ENCODE measurements at places on chromosomes 12 and 14.
A peak's percentile ranks its signal among the peaks of the same experiment; 100 is the strongest.

DNA sequence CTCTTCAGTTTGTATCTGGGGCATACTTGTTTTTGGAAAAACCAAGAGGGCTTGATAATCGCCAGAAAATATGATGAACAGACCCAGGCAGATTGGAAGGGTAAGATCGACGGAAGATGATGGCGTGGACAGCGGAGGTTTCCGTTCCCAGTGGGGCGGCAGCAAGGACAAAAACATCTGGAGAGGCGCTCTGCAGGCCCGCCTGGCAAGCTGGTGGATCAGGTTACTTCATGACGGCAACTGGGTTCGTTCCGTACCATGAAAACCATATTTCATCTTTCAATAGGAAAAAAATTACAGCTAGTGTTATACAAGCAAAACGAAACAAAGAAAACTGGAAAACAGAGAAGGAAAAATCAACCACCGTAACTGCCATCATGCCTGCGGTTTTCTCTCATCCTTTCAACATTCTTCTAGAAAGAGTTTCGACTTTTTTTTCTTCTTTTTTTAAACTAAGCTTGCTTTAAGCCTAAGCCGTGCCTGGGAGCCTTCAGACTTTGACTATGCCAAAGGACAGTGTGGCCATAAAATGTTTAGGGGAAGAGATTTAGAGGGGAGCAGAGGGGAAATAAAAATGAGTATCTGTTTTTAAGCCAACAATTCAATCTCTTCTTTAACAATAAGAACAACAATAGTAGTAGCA lies 210.5 kb downstream of the FOXN3 start:
- DNase-seq: no peak

DNA sequence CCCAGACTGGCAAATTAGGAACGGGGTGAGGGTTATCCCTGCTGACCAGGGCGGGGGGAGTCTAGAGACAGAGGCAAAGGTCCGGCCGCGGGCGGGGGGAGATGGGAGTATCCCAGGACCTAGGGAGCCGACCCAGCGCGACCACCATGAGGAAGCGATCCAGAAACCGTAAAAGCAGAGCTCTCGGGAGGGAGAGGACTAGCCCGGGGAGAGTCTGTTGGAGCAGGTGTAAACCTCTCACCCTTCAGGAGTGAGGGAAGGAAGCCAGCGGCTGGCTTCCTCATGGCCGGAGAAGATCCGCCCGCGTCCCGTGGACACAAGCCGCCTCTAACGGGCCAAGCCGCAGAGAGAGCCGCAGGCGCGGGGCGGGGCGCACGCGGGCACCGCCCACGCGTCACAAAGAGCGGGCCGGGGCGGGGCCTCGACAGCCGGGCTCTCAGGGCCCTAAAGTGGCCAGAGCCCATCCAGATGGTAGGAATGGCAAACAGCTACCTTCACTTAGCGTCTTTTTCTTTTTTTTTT lies at the start of gene ACRBP:
Gene ACRBP, minus strand, starts transcription at position 350 of the 522 bp plus-strand sequence. Its CDS starts 66 bp downstream, at position 284.
- peak; percentile 86 for DNase-seq

DNA sequence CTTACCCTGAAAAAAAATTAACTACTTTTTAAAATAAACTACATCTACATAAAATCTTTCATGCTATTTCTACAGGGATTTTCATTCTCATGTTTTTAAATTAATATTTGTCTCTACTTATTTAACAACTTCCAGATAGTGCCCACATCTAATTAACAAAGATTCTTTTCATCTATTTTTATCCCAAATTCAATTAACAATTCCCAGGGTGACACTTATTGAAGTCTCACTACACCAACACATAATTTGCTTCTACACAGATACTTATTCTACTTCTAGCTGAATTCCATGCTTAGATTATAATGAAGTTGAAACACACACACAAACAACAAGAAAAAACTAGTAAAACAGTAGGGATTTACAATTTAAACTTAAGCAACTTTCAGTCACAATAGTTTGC lies 336.6 kb downstream of the ACSS3 start:
- no peak for DNase-seq

DNA sequence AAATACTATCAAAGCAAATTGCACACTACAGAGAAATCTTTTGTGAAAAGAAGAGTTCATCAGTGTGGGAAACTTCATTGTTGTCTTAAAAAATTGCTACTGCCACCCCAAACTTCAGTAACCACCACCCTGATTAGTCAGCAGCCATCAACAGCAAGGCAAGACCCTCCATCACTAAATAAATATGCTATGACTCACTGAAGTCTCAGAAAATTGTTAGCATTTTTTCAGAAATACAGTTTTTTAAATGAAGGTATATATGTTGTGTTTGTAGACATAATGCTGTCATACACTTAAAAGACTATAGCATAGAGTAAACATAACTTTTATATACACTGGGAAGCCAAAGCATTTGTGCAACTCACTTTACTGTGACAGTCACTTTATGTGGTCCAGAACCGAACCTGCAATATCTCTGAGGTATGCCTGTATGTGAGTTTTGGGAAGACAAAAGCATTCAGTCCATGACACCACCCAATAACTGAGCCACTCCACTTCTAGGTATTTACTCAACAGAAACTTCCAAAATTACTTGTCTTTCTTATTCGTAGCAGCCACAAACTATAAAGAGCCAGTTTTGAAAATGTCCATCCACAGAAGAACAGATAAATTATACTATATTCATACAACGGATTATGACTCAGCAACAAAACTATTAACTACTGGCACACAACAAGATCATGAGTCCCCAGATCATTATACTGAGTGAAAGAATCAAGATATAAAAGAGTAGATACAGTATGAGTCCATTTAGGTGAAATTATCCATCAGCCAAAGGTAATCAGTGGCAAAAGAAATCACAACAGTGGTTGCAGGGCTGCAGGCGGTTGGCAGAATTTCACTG lies 649.6 kb downstream of the BCL11B start:
- no peak for DNase-seq

- DNase-seq: no peak
These were observed 160.4 kb downstream of the NTF3 start for GRCh38 chr12:5592310-5592709.

GRCh38 chr14:34021096-34021495 lies 70.2 kb upstream of the EGLN3 start:
- no peak for DNase-seq

DNA sequence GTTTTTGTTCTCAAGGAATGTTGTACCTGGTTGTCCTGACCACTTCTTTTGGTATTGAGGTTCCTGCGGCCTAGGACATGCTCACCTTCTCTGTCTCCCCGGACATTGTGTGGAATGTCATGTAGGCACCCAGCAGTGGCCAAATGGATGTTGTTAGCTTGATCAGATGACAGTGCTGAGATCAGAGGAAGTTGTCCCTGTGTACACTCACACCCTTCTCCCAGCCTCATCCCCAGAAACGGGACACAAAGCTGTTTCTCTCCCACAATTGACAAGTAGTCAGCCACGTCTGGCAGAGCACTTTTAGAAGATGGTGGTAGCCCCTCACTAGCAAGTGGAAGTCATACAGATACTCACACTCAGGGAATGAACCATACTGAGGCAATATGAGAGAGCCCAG lies 3.0 kb downstream of the PLEKHH1 start:
- no peak for DNase-seq

GRCh38 chr14:58088961-58089360 lies 63.1 kb downstream of the ARMH4 start:
- DNase-seq: no peak

GRCh38 chr12:68432622-68433021 lies 100.5 kb upstream of the MDM1 start:
- DNase-seq: no peak

DNA sequence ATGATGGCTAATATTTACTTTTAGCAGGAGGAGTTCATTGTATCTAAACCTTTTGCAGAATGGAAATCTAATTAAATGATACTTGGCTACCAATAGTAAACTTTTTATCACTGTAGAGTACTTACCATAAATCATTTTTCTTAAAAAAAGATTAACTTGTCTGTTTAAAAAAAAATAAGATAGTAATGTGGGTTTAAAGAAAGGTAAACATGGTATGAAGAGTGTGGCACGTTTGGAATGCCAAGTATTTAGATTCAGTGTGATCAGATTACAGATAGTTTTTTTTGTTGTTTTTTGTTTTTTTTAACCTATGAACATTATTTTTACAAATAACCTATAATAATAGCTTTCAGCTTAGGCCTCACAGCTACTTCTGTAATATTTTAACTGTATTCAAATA lies 25.8 kb downstream of the KTN1 start:
- DNase-seq: no peak

- peak; percentile 21 for DNase-seq
These were observed 4.0 kb upstream of the AQP2 start for GRCh38 chr12:49946497-49946896.

DNA sequence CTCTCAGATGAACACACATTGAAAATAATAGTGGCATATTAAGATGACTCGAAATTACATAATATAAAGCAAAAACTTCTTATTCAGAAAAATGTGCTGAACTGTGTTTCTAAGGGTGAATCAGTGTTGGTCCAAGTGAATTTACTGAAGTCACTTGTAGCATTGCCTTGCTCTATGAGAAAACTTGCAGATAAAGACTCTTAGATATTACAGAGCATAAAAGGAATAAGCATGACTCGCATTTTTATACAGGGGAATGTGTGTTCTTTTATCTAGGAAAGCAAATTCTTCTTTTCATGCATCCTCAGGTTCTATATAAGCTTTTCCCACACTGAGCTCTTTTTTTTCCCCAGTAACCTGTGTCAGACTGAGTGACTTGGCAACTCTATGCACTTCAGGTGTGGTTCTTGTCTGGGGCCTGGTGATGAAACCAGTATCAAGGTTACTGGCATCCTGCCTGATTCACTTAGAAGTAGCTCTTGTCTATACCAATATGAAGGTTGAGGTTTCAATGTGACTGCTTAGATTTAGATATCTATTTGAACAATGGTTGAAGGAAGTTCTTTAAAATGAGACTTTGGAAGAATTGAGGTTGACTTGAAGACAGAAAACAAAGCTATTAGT lies 76.1 kb downstream of the OTOGL start:
- no peak for DNase-seq

GRCh38 chr12:26268841-26269561 lies 73.6 kb downstream of the SSPN start:
- DNase-seq: no peak

GRCh38 chr12:86663716-86664115 lies 407.5 kb upstream of the MGAT4C start:
- DNase-seq: no peak

- DNase-seq: no peak
These were observed 17.8 kb upstream of the BCL7A start for GRCh38 chr12:122003651-122004611.

GRCh38 chr12:9931245-9931644 lies 925 bp downstream of the CLEC2A start:
- DNase-seq: no peak

DNA sequence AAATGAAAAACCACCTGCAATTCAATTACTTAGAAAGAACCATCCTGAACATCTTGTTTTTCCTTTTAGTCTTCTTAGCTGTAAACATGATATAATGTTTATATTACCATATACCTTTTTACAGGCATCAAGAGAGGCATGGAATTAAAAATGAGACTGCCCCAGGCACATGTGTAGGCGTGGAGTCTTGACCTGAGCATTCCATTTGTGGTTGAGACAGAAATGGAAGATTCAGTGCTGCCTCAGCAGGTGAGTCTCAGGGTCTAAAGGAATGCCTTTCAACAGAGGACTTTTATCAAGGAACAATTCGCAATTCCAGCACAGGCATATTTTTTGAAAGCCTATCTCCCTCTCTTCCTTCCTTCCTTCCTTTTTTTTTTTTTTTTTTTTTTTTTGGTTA lies 8.0 kb upstream of the NANOGNB start:
- no peak for DNase-seq

DNA sequence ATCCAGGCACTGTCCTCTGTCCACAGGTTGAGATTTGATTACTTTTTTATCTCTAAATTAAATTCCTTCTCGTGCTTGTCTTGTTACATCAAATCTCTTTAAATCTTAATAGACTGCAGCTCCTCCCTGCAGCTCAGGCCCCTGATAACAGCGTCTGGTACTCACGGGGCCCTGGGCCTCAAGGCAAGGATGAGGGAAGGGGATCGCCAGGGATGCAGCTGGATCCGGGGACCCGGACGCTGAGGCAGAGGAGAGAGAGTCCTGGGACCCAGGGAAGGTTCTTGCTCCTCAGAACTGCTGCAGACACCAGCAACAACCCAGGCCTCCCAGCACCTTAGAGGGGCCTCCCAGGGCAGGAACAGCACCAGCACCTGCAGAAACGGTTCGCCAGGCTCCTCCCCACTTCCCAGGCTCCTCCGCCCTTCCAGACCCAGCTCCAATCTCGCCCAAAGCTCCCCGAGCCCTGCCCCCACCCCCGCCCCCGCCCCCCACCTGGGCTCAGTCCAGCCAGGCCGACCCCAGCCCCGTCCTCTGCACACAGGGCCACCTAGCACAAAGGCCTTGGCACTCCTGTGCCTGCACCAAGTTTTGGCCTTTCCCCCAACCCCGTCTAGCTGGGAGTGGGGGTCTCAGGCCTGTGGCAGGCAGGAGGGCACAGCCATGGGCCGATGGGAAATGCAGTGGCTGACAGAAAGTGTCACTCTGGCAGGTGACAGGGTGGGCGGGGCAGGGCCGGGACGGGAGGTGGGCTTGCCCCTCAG lies 60.3 kb upstream of the GALNT9 start:
- no peak for DNase-seq

GRCh38 chr12:52953181-52953841 lies 4.4 kb downstream of the KRT18 start:
- DNase-seq: no peak
